ENCODE measurements at places on chromosomes 6 and 20. TPM values are rescaled to one million over a fixed set of nuclear protein-coding genes. Genes with fewer than 3 reads are reported as not detected.

CCM2L gene
- total RNA-seq, result 2.7 TPM

GLP1R gene
- total RNA-seq, result not detected

DNA sequence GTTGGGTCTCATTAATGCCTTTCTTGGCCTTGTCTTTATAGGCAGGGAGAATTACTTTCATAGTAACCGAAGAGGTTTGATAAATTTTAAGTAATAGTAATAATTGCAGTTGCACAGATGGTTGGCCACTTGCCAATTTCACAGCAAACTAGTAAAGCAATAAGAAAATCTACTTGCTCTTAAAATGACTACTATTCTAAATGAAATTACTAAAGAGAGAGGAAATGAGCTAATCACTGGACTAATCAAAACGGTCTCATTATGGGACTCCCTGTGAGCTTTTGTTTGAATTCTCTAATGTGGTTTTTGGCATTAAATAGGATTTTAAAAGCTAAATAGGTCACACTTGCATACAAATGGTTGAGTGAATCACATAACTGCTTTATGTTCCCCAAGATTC is 227.4 kb upstream of the PLN start:
- DNase-seq, result no peak
- H3K36me3 ChIP-seq, result no peaks in the 10 kb centered on the region
- H3K4me1 ChIP-seq, result peaks cover 77% of the 10 kb centered on the region
- no peak overlapping the region for H3K4me3 ChIP-seq
- peak overlapping the region; percentile 96 for H3K27ac ChIP-seq

- H3K27me3 ChIP-seq, result no peaks in the 10 kb centered on the region
- H3K27ac ChIP-seq, result no peak overlapping the region
- H3K4me3 ChIP-seq, result no peak overlapping the region
- H3K4me1 ChIP-seq, result no peaks in the 10 kb centered on the region
- no peak for DNase-seq
Measured at GRCh38 chr6:144104898-144105487, 9.6 kb upstream of the SF3B5 start.

DNA sequence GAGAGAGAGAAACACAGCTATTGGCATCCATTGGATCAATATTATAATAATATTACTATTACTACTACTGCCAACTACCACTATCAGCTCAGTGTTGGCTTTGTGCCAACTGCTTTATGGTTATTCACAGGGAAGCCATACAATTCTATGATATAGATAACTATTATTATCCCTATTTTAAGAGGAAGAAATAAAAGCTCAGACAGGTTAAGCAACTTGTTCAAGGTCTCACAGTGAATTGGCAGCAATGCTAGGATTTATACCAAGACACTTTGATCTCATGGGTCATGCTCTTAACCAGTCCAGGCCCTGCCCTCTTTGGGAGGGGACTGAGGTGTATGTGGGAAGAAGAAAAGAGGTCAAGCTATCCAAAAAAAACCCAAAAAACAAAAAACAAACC is 82.0 kb upstream of the TRAF3IP2 start:
- H3K36me3 ChIP-seq, result no peaks in the 10 kb centered on the region
- no peak for DNase-seq
- no peak overlapping the region for H3K4me3 ChIP-seq
- H3K27ac ChIP-seq, result no peak overlapping the region
